ENCODE measurements at places on chromosomes 4 and X.
A peak's percentile ranks its signal among the peaks of the same experiment; 100 is the strongest.

DNA sequence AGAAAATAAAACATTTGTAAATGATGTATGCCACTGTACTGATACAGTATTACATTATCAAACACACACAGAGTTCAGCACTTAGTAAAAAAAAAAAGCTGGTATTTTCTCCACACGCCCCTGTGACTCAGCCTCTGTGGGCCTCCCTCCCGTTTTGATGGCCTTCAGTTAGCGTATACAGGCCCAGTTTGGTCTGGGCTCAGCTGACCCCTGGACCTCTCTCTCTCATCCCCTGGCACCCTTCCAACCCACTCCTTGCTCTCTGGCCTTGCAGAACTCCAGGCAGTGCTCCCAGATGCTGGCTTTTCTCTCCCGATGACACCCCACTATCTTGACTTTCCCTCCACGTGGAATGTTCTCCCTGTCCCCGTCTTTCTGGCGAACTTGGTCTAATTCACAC lies 89.0 kb upstream of the LIMCH1 start:
- peak; percentile 31 for DNase-seq

GRCh38 chr4:172369471-172369959 lies 556.3 kb downstream of the GALNTL6 start:
- peak; percentile 7 for DNase-seq

DNA sequence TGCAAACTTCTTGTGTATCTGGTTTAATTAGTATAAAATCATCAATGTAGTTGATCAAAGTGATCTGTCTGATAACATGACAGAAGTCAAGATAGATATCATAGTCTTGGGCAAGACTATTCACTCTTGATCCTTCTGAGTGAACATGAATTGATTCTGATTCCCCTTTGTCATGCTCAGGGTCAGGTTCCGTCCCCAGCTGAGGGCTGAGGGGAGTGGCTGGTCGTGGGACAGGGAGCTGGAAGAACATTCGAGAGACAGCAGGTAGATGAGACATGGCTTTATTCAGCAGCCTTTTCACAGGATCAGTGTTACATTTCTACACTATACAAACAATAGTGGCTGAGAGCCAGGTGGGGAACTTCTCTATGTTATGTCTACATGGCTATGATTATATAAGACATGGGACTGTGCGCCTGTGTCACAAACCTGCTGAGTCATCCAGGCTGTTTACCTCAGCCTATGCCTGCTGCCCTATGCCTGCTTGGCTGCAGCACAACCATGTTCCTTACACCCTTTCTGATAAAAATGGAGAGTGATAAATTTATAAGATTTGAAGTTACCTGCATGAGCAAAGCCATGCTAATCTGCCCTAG lies 586.9 kb upstream of the NR3C2 start:
- DNase-seq, result no peak

GRCh38 chr4:34178476-34178875 lies 2065.8 kb downstream of the ARAP2 start:
- DNase-seq, result no peak

- DNase-seq, result no peak
Measured at GRCh38 chr4:52201715-52202114, 150.6 kb downstream of the SPATA18 start.

GRCh38 chr4:1830642-1831228 lies 25.2 kb downstream of the LETM1 start:
- no peak for DNase-seq

- DNase-seq, result peak; percentile 22
Measured at GRCh38 chrX:47222751-47223350, 4.4 kb downstream of the CDK16 start.

DNA sequence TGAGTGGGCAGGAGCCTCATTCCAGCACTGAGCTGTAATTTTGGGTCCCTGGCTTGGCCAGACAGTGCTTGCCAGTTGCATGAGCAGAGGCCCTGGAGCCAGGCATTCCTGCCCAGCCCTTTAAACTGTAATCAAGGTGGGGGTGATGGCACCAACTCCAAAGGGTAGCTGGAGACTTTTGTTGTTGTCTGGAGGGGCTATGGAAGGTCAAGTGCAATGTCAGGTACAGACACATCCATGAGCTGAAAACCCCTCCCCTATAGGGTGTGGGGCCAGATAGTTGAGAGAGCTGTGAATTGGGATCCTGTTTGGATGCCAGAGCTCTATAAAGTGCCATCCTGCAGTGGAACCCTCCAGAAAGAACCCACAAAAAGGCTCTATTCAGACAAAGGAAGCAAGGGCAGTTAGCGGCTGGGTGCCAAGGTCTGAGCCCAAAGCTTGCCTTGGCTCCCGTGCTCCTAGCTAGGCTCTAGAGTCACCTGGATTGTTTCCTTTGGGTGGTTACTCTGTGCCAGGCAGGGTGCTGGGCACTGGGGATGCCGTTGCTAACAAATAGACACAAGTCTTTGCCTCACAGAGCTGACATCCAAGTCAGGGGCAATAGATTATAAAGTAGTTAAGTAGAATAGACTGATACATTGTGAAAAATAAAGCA lies 163.0 kb downstream of the EFNB1 start:
- DNase-seq, result no peak

DNA sequence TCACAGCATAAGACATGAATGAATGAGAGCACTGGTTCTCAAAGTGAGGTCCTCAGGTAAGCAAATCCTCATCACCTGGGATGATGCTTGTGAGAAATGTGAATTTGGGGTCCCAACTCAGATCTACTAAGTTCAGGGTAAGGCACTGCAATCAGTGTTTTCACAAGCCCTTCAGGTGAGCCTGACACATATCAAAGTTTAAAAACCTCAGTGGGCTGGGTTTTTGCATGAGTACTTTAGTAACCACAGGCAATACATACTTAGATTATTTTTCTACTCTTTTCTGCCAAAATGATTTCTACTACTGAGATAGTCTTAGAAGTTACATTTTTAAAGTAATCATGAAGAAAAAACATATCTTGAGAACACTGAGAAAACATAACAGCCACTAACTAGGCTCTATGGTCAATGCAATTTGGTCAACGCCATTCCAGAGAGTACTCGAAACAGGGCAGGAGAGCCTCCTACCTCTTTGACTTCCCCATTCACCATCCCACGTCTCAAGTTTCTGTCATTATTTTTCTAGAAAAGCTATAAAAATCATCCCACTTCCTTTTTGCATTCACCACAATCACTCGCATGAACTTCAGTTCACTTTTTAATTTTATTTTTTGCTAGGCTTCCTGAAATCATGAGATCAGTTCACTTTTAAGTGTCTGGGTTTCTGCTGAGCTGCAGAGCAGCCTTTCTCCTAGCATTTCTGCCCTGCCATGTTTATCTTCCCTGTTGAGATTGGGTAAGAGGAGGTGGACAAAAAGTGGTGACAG lies 73.8 kb downstream of the MFAP3L start:
- DNase-seq, result no peak

- DNase-seq, result no peak
Measured at GRCh38 chr4:153341575-153342090, 2.9 kb upstream of the MND1 start.

GRCh38 chrX:5807181-5807580 lies 421.5 kb downstream of the NLGN4X start:
- no peak for DNase-seq

- no peak for DNase-seq
Measured at GRCh38 chr4:129328162-129328561, 232.2 kb downstream of the C4orf33 start.

DNA sequence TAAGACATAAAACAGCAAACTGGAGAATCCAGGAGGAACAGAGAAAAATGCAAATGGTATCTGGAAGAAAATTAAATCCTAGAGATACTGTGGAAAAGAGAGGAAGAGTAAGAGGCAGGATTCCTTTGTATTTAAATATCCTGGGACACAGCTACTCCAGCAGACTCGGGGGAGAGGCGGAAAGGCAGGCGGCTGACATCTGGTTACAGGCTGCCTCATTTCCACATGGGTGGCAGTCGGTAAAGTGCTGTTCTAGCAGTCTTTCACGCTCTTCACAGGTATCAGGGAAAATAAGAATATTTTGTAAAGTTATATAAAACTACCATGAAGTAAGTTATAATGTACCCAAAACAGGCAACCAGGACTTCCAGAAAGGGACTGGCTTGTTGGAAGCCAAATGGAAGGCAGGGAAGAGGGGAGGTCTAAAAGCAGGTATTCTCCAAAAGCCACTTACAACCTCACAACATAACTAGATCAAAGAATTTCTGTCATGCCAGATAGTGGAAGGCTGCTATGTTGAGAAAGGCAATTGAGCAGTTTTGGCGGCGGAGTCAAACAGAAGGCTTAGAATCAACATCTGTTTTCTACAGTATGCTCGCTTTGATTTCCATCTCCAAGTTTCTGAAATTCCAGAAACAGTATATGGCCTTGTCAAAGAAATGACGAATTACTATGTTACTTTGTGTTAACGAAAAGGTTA lies 1.3 kb upstream of the TIGD2 start:
- no peak for DNase-seq

DNA sequence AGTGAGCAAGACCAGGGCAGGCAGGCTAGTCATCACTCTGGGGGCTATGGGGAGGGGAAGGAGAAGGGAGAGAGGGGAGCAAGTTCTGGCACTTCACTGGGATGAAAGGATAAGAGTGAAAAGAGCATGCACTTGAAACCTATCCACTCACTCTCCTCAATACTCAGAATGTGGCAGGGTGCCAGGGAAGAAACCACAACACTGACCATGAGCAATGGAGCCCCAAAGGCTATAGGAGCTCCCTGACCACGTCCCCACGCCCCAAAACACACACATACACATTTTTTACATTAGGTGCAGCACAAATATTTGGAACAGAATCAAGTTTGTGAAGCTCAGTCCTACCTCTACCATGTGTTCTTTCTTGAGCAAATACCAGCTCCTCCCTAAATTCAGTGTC lies 132.2 kb downstream of the IDS start:
- DNase-seq, result no peak
